ENCODE measurements at places on chromosomes 12 and 14.

- DNase-seq: peak; percentile 32
These were observed 31.2 kb upstream of the USP44 start for GRCh38 chr12:95582230-95583058.

- no peak for DNase-seq
These were observed 21.3 kb upstream of the NFKBIA start for GRCh38 chr14:35425850-35426249.

DNA sequence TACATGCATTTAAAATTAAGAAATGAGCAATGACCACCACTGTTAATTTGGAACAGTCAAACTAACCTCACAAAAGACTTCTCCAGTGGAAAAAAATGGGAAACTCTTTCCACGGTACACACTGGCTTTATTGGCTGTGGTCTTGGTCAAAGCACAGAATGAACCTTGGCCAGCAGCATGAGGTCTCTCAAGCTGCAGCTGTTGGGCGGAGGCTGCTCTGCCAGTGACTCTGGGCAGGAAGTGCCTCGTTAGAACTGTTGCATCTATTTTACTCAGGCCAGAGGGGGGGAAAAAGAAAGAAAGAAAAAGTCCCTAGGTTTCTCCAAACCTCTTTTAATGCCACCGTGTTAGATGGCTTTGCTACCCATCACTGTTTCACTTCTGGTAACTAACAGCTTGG, 279.8 kb upstream of the DIO2 start:
- DNase-seq: peak; percentile 44

DNA sequence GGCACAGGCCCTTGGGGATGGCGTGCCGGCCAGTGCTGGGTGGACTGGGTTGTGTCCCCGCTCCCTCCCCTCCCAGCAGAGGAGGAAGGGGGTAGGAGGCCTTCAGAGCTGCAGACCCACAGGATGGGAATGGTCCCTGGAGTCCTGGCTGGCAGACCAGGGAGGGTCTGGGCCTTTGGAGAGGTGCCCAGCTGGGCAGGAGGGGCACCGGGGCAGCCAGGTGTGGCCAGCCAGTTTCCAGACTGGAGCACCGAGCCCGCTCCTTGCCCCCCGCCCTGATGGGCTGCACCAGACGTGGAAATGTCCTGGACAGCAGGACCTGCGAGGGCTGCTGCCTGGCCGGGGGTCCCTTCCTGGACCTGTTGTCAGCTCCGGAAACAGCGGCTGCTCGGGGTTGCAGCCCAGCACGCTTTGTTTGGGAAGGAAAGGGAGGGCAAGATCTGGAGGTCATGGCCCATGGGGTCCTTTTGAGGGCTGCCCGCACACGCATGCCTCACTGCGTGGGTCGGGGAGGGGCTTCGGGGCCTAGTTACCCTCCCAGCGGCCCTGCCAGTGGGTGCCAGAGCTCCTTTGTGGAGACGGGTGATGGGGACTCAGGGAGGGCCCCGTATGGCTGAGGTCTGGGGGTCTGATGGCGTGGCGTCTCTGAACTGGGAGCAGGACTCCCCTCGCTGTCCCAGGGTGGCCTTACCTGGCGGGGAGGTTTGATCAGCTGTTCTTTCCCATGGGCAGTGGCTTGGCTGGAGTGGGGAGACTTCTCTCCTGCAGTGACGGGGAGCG, 9.1 kb downstream of the KIF26A start:
- DNase-seq: no peak

DNA sequence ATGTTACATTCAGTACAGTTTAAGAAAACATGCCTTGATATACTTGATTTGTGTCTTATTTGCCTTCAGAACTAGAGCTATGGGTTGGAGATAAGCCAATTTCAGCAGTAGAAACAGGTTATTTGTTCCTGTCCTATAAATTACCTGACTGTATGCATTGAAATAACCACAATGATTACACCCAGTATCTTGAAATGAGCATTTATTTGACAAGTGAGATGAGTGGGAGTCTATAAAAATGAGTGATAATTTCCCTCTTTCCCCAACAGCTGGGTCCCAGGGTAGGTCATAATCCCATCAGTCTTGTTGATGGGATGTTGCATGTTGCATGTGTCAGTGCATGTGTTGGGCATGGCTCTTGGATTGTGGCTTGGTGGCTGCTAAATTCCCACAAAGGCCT, 3.7 kb downstream of the TAS2R42 start:
- no peak for DNase-seq

- DNase-seq: no peak
These were observed 64.7 kb downstream of the GPR65 start for GRCh38 chr14:88069677-88070076.

DNA sequence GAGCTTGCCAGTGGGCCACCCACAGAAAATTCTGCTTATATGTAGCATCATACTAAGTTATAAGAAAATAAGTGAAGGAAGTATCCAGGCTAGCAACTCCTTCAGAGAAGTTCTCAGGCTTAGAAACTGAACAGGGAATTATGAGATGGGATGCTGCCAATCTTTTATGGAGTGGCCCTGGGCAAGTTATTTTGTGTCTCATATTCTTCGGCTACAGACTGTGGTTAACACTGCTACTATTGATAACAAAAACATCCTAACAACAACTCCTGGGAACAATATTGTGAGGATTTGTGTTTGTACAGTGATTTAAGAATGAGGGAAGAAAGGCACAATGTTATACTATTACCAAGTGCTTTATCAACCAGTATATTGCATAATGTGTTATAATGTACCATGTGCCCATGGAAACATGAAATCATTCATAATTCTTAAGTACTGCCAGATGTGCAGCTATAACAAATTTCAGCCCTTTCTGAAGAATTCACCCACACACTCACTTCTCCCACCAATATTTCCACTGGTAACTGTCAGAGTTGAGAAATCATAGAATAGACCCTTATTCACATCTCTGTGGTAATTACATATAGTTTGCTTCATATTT, 113.3 kb upstream of the SOX5 start:
- DNase-seq: no peak

- no peak for DNase-seq
These were observed 580.6 kb upstream of the TBX3 start for GRCh38 chr12:115264605-115265004.

GRCh38 chr14:102485693-102486512, 23.7 kb downstream of the ANKRD9 start:
- peak; percentile 28 for DNase-seq

DNA sequence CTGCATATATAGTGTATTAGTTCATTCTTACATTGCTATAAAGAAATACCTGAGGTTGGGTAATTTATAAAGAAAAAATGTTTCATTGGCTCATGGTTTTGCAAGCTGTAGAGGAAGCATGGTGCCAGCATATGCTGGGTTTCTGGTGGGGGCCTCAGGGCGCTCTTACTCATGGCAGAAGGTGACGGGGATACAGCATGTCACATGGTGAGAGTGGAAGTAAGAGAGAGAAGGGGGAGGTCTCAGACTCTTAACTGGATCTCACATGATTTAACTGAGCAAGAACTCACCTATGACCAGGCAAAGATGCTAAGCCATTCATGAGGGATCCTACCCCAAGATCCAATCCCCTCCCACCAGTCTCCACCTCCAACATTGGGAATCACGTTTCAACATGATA, 15.9 kb upstream of the PAWR start:
- no peak for DNase-seq

- DNase-seq: no peak
These were observed 39.5 kb downstream of the UBR7 start for GRCh38 chr14:93246534-93246933.

- no peak for DNase-seq
These were observed 98.5 kb upstream of the PLEKHA5 start for GRCh38 chr12:19031032-19031431.

- no peak for DNase-seq
These were observed 35.0 kb upstream of the TUNAR start for GRCh38 chr14:95841668-95842067.

DNA sequence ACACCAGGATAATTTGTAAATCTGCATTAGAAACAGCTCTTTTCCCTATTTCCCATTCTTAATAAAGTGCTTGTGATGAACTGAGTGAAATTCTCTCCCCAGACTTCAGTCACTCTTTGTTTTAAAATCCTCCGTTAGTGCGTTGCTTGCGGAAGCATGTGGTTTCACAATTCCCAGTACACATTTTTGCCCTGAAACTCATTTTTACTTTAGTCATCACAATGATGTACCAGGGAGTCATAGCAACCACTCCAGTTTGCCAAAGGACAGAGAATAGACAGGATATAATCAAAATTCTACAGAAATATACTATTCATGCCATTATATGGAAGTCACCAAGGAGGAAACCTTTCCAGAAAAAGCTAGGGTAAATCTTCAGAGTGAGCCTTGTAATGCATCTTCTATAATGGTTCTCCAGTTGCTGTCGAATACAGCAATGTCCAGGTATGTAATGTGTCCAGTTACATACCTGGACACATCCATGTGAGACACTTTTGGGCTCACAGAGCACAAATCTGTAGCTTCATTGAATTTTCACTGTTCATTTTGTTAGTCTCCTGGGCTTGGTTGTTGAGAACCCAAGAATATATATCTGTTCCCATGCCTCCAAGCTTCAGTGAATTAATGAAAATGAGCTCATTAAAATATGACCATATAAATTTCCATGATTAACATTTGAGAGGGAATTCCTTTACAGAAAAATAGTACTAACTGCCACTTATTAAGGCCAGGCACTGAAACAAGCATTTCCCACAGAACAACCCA, 57.8 kb downstream of the GPR135 start:
- DNase-seq: no peak

Measured in NCI-H510A treated with DMSO at 0.1 percent for 48 hours (cell line).